ENCODE measurements at places on chromosomes 3 and 15.

GRCh38 chr3:64176461-64176996 is 48.7 kb downstream of the PRICKLE2 start:
- no peak for DNase-seq

DNA sequence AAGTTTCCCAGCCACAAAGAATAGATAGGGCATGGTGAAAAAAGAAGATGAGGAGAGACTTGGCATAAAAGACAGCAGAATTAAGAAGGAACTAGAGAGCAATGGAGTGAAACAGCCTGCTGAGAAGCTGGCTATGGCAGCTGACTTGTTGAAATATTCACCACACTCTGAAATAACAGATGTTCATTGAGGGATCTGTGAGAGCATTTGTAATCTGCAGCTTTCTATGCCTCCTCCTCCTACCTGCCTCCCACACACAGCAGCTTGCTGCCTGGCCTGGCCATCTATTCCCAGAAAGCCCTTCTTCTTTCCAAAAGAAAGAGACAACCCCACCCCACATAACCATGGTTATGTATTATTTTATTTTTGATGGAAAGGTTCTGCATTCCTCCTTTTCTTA is 303.9 kb downstream of the GAP43 start:
- DNase-seq: no peak

DNA sequence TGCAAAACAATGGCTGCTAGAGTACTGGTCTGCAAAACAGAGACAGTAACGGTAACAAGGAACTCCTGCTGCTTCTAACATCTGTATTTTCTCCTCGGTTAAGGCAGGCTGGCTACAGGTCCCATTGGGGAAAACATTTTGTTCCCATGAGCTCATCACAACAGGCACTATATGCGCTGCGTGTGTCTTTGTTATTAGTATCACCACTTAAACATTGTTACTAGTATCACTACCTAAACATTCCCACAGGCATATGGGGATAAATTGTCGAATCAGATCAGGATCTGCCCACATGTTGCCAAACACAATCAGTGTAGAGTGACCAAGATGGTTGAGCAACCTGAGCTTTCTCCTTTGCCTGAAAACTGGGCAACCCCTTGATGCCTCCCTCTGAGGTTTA is 77.2 kb downstream of the TOP2B start:
- DNase-seq: no peak

DNA sequence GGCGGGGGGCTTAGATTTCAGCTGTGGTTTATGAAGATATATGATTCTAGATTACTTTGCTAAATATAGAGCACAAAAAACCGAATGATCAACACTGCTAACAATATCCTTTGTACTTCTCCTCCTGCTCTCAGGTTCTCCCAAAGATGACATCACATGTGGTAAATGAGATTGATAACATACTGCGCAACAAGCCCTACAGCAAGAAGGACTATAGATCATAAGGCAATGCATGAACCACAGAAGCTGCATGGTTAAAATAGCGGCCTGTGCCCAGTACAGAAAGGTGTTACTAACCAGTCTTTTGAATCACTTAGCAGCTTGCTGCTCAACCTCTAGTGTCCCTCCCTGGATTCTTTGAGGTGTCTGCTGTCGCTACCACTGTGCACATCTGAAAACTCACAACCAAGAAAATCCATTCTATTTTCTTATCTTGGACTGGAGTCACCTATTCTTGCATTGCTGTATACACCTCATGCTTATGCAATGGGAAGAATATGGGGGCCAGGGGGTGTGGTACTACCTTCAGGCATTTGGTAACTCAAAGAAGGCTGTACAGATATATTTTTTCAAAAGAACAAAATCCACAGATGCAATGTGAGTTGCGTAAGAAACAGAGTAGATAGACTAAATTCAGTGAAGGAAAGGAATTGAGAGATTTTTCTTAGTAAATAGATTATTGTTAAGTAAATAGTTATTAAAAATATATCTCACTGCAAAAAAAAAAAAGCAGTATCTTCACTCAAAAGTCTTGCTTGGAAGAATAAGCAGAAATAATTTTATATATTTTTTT is 18.2 kb downstream of the SSR3 start:
- no peak for DNase-seq

GRCh38 chr15:39304931-39305728 is 275.7 kb upstream of the THBS1 start:
- DNase-seq: no peak

- no peak for DNase-seq
Measured at GRCh38 chr3:74106925-74107324, 482.2 kb upstream of the PDZRN3 start.

- DNase-seq: no peak
Measured at GRCh38 chr3:97958796-97959195, 13.4 kb downstream of the RIOX2 start.

DNA sequence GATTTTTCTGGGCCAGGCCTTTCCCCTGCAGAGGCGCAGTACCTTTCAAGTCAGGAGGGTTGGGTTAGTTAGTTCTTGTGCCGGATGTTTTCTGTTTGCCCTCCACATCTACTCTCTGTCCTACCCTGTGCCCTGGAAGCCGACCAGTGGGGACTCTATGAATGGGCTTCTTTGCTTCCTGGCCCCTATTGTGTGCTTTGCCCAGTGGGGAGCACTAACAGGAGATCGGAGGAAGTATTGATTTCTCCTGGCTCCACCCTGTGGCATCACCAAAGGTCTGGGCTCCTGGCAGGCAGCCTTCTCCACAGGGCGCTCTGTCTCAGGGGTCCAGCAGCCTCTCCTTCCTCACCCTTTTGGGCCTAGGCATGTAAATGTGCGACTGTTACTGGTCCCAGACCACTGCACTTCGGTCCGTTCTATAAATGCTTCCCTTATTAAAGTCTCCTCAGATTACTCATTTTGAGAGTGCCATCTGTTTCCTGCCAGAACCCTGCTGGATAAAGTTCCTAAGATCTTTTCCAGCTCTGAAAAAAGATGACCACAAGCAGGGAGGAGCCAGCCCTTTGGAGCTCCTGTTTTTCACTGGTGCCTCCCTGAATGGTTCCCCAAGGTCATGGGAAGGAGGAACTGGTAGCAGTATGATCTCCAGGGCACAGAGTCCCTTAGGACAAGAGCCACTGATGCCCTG is 44.5 kb downstream of the CTDSPL start:
- DNase-seq: peak; percentile 13

DNA sequence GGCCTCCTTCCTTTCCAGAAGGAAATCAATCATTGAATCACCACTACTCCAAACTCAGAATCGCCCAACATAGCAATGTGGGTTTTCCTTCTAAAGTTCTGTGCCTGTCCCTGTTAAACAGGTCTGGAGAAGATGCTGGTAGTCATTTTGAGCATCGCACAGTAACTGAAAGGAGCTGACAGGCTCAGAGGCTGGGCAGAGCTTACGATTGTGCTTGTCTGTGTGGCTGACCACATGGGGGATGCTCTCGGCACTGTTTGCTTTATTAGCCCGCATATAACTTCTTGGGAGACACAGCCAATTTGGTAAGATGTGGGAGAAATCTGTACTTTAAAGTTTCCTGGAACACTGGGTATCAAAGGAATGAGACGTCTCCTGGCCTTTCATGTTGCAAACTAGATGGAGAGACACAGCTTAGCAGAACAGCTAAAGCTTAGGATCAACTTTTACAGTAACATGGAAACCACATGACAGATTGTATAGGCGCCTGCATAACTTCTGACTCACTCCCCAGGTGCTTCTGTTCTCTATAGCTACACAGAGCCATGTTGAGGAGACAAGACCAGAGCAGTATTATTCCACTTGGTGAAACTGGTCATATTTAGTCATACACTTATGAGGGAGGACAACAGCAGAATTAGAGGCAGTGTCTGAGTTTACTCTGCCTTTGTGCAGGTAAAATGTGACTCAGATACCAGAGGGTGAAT is 374.1 kb downstream of the RORA start:
- no peak for DNase-seq

GRCh38 chr3:175885231-175885766 is 1026.2 kb downstream of the NAALADL2 start:
- no peak for DNase-seq

- DNase-seq: peak; percentile 51
Measured at GRCh38 chr3:71724584-71725270, 475 bp downstream of the EIF4E3 start.

GRCh38 chr3:174541708-174542315 is 317.3 kb upstream of the NAALADL2 start:
- no peak for DNase-seq

- DNase-seq: peak; percentile 43
Measured at GRCh38 chr3:174355505-174355904, 503.6 kb upstream of the NAALADL2 start.

GRCh38 chr3:184092199-184092598 is 4.7 kb upstream of the HTR3E start:
- DNase-seq: no peak

Data from inflammatory macrophage (primary cell).